Pancreas (tissue), 10 donors: ENCODE measurements at places on chromosomes 4 and X.
A peak's percentile ranks its signal among the peaks of the same experiment; 100 is the strongest.

GRCh38 chrX:110699109-110699508 is 96.5 kb downstream of the CHRDL1 start:
- no peak for DNase-seq
- H3K36me3 ChIP-seq = no peaks in the 10 kb centered on the region
- H3K27ac ChIP-seq = no peak overlapping the region
- peaks cover 4% of the 10 kb centered on the region for H3K27me3 ChIP-seq

DNA sequence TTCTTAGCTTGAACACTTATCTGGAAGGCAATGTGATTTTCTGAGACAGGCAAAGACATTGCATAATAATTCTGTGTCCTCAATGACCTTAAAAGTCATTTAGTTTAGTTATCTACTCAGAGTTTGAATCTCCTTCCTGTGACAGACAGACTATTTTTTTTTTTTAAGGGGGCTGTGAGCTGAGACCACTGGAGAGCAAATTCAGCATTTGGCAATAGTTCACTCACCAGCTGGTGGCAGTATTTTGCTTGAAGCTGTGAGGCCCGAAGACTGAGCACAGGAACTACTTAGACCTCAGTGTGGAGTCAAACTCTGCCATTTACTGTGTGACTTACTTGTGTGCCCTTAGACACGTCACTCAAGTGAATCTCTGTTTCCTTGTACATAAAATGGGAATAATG is 22.9 kb upstream of the CPE start:
- no peak for DNase-seq
- H3K27me3 ChIP-seq = no peaks in the 10 kb centered on the region
- no peaks in the 10 kb centered on the region for H3K4me1 ChIP-seq
- no peaks in the 10 kb centered on the region for H3K36me3 ChIP-seq
- no peak overlapping the region for H3K27ac ChIP-seq

- H3K36me3 ChIP-seq = no peaks in the 10 kb centered on the region
- H3K4me3 ChIP-seq = no peak overlapping the region
- H3K4me1 ChIP-seq = no peaks in the 10 kb centered on the region
- no peaks in the 10 kb centered on the region for H3K27me3 ChIP-seq
- DNase-seq = no peak
Observed at GRCh38 chrX:40484408-40485091, 96.2 kb upstream of the ATP6AP2 start.

GRCh38 chrX:18002791-18003190 is 141.7 kb upstream of the RAI2 start:
- no peaks in the 10 kb centered on the region for H3K4me1 ChIP-seq
- no peak for DNase-seq
- H3K36me3 ChIP-seq = no peaks in the 10 kb centered on the region
- no peaks in the 10 kb centered on the region for H3K27me3 ChIP-seq

DNA sequence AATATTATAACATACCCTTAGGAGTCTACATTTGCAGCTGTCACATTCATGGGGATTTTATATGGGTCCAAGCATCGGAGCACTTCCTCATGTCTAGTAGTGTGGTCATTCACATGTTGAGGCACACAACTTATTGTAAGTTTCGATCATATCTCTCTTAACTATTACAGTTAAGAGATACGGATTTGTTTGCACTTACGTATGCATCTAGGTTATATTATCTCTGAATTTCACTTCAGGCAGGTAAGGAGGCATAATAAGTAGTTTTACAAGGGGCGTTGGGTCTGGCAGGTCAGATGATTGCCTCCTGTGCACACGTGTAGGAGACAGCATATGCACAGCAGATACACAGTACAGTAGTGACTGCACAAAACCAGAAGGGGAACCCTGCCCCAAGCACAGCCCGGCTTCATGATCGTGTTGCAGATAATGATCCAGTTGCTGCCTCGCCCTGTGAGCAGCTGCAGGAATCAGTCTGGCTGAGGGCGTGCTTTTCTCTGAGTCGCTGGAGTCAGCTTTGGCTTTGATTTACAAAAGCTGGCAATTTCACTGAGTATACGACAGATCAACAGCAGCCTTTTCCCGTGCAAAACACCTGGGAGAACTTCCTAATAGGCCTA is 302.9 kb upstream of the GATB start:
- no peaks in the 10 kb centered on the region for H3K36me3 ChIP-seq
- no peaks in the 10 kb centered on the region for H3K27me3 ChIP-seq
- no peak overlapping the region for H3K27ac ChIP-seq

DNA sequence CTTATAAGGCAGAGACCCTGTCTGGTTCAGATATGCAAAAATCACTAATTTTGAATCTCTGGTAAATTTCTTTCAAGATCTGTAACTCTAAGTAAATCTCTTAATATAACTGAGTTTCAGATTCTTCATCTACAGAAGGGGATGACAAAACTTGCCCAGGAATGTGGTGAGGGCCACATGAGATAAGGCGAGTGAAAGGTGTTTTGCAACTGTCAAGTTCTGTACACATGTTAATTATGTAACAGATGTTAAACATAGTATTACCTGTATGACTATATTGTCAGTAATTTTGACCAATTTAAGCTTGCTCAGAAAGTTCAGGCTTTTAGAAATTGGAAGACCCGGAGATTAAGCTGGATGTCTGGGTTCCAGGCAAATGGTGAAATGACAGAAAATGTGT is 549 bp upstream of the GLRB start:
- no peaks in the 10 kb centered on the region for H3K27me3 ChIP-seq
- peaks cover 4% of the 10 kb centered on the region for H3K4me1 ChIP-seq
- H3K4me3 ChIP-seq = no peak overlapping the region
- no peak for DNase-seq
- no peak overlapping the region for H3K27ac ChIP-seq

- H3K27ac ChIP-seq = peak overlapping the region; percentile 53
- peaks cover 7% of the 10 kb centered on the region for H3K27me3 ChIP-seq
- peak overlapping the region; percentile 55 for H3K4me3 ChIP-seq
- no peaks in the 10 kb centered on the region for H3K4me1 ChIP-seq
Observed at GRCh38 chrX:100635989-100636320, 651 bp downstream of the TSPAN6 start.

DNA sequence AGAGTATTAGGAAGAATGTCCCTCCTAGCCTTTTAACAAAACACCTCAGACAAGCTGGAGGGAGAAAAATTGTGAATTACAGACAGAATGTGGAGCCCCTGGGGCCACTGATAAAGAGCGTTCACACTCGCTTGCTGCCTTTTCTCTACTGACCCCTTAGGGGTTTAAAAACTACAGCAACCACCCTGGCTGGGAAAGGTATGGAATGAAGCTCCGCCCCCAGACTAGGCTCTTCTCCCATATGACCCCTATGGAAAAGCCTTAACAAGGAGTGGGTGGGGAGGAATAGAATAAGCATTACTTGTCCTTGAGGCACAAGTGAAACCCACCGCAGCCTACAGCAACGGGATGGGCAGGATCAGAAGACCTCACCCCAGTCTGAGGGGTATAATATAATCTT is 26.3 kb downstream of the ANKRD50 start:
- no peaks in the 10 kb centered on the region for H3K27me3 ChIP-seq
- no peak overlapping the region for H3K4me3 ChIP-seq
- H3K27ac ChIP-seq = no peak overlapping the region
- DNase-seq = no peak
- no peaks in the 10 kb centered on the region for H3K36me3 ChIP-seq

DNA sequence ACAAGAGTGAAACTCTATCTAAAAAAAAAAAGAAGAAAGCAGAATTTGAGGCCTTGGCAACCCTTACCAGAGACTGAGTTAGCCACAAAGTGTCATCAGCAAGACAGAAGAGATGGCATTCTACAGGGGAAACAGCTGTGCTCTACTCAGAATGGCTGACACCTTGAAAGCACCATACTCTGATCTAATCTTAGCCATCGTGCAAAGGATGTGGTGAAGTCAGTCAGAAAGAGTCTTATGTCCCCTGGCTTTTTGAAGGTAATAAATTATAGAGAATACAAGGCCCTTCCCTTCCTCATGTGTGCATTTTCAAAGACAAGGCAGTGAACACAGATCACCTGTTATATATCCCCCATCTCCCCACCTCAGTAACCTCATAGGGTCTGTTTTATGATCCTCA is 13.2 kb downstream of the CLNK start:
- no peak overlapping the region for H3K27ac ChIP-seq
- no peaks in the 10 kb centered on the region for H3K4me1 ChIP-seq
- no peak overlapping the region for H3K4me3 ChIP-seq
- no peaks in the 10 kb centered on the region for H3K36me3 ChIP-seq
- H3K27me3 ChIP-seq = no peaks in the 10 kb centered on the region

DNA sequence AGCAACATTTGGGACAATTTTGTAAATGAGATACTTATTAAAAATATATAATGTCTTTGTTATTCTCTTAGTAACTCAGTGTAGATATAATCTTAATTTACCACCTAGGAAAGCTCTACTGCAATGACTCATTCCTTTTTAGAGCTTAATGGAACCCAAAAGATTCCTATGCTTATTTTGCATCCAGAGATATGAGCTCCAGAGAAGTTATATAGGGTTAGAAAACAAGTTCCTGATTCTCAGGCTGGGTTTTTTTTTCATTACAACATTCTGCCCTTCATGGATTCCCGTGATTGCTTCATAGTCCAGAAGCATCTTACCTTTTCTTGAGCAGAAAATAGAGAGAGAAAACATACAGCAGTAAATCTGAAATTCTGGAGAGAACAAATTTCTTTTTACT is 57.9 kb upstream of the CXCL8 start:
- H3K36me3 ChIP-seq = no peaks in the 10 kb centered on the region
- DNase-seq = no peak
- no peak overlapping the region for H3K4me3 ChIP-seq
- H3K27ac ChIP-seq = no peak overlapping the region
- peaks cover 2% of the 10 kb centered on the region for H3K4me1 ChIP-seq
- no peaks in the 10 kb centered on the region for H3K27me3 ChIP-seq
